ENCODE measurements at places on chromosomes 2 and 18.

DNA sequence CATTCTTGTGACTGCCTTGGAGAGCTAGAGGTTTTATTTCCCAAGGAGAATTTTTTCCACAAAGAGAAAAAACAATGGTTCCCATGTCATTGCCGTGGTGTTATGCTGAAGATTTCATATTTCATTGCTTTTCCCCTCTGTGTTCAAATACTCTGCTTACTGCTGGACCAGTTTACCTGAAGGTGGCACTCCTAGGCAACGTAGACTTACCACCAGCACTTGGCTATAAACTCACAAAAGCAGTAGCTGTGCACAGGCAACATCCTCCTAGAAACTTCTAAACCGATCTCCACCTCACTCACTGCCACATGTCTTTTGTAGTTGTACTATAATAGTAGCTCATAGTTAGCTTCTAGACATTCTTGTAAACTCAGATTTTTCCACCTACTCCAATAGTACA lies 1319.7 kb upstream of the CRIM1 start:
- DNase-seq = no peak

GRCh38 chr18:76353500-76353899 lies 141.5 kb downstream of the ZNF516 start:
- DNase-seq = no peak

DNA sequence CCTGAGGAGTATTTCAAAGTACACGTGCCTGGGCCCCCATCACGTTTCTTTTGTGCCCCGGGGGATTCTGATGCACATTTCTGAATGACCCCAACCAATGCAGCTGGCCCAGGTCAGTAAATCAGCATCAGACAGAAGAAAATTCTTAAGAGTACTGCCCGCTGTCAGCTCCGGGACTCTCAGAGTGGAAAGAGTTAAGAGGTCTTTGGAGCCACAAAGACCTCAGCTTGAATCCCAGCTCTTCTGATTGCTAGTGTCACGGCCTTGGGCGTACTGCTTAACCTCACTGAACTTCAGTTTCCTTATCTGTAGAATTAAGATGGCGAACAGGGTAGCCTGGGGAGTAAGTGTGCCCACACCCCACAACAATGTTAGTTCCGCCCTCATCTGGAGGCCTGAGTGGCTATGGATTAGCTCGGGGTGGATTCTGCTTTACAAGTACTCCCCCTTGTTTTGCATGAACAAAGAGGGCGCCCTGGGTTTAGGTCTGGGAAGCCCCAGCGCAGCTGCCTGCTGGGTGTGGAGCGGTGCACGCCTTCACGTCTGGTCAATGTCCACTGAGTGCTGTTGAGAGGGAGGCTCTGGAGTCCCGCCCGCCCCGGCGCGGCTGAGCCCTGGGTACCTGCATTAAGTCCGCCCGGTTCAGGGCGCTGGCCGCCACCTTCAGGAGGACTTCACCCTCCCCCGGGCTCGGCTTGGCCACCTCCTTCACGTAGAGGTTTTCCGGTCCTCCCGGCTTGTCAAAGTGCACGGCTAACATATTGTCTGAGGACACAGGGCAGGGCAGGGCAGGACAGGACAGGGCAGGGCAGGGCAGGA lies 858 bp downstream of the TP53I3 start:
- DNase-seq = peak; percentile 66

- no peak for DNase-seq
Observed at GRCh38 chr18:50616484-50617048, 56.7 kb downstream of the MAPK4 start.

DNA sequence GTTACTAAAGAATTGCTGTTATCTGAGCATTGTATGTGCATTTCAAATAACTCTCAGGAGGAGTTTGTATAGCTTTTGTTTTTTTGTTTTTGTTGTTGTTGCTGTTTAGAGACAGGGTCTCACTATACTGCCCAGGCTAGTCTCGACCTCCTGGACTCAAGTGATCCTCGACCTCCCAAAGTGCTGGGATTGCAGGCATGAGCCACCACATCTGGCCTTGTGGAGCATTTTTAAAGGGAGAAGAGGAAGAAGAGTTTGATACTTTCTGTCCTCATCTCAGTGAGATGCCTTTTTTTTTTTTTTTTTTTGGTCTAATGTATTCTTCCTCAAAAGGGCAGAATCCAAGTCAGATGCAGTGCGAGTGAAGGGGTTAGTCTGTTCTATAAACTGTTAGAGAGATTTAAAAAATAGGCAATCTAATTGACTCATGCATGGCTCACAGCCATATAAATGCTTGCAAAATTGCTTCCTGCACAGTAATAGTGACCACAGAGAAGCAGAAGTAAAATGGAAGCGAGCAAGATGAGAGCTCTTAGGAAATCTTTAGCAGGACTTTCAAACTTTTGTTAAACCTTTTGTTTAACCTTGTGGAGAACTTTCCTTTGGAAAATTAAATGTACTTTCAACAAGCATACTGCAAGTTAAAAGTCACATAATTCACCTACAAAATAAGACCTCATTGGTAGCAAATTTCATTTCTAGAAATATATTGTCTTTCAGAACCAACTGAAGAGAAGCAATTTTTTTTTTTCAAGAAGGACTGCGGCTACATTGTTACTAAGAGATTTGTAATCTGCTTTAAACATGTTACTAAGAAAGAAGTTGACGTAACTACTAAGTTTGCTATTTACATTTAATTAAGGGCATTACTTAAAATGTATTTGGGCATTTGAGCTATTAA lies 52.3 kb upstream of the ROCK1 start:
- DNase-seq = peak; percentile 91

GRCh38 chr2:44566059-44566458 lies 204.3 kb downstream of the CAMKMT start:
- no peak for DNase-seq

Data from stromal cell of bone marrow (primary cell).